ENCODE measurements at places on chromosomes 2 and 18.

GRCh38 chr2:195659114-195659513 lies 2.1 kb downstream of the SLC39A10 start:
- no peak for DNase-seq

GRCh38 chr2:173965372-173966025 lies at the start of gene SP3:
Gene SP3 (minus strand): TSS chr2:173965373. CDS start chr2:173965171, 202 bp downstream.
- DNase-seq = peak; percentile 96

DNA sequence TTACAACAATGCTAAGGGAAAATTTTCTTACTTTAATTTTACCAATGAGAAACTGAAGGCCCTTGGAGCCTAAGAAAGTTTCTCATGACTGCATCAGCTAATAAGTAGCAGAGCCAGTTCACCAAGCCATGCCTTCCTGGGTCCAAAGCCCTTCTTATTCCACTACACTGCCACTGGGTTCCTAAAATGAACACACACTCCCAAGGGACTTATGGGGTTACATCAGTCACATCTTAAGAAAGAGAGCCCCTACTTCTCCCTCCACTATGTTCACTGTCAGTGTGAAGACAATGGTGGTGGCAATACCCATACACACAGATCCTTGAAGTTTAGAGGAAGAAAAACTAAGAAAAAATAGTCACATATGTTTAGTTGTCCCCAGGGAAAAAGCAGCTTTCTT lies 20.6 kb downstream of the MBD2 start:
- DNase-seq = no peak

GRCh38 chr2:238784671-238785527 lies 63.0 kb upstream of the TWIST2 start:
- DNase-seq = peak; percentile 58

- DNase-seq = no peak
Observed at GRCh38 chr2:65737452-65738011, 305.1 kb upstream of the SPRED2 start.

DNA sequence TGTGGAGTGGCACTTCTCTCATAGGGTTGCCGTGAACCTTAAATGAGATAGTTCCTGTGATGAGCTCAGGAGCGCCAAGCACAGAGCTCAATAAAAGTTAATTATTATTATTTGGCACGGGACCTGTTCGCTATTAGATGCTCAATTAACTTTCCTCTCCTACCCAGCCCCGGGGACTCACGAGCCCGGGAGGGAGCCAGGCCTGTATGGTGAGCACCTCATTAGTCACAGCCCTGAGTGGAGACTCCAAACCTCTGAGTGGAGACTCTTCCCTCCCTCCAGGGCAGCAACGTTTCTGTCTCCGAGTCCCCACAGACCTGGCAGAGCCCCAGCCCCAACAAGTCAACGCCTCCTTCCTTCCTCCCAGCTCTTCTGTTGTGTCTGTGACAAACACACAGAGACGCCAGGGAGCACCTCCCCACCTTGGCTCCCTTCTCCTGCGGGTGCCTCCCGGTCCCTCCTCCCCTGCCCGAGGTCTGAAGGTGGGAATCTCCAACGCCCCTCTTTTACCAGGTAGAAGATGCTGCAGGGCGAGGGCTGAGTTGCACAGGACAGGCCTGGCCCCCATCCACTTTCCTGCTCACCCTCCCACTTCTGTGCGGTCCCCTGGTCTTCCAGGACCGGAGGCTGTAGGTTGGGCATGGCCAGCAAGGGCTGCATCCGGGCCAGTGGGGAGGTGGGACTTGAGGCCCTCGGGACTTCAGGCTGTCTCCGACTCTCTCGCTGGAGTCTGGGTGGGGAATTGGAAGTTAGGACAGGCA lies 52.7 kb upstream of the ODC1 start:
- peak; percentile 12 for DNase-seq
